ENCODE measurements at places on chromosomes 3 and 15.
A peak's percentile ranks its signal among the peaks of the same experiment; 100 is the strongest.

DNA sequence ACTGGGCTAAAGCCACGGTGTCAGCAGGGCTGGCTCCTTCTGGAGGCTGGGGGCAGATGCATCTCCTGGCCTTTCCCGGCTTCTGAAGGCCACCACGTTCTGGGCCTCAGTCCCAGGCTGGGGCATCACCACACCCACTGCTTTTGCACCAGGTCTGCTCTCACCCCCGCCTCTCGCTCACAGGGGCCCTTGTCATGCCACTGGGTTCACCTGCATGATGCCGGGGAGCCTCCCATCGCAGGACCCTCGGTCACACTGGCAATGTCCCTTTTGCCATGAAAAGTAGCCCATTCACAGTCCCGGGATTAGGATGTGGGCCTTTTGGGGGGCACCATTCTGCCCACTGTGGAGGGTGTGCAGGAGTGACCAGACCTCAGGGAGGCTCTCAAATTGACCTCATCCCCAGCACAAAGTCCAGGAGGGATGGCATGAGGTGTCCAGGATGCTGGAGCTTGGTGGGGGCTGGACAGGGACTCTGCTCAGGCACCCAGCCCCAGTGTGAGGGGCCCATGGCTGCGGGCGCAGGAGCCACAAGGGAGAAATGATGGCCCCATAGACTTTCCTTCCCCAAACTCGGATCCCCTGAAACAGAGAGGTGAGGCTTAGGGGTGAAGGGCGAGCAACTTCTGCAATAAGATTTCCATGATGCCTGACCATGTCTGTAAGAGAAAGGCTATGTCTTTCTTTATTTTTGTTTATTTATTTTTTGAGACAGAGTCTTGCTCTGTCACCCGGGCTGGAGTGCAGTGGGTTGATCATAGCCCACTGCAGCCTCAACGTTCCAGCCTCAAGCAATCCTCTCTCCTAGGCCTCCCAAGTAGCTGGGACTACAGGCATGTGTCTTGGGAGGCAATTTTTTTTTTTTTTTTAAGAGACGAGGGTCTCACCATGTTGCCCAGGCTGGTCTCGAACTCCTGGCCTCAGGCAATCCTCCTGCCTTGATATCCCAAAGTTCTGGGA lies 189.1 kb downstream of the GOLGA6L6 start:
- DNase-seq: no peak

DNA sequence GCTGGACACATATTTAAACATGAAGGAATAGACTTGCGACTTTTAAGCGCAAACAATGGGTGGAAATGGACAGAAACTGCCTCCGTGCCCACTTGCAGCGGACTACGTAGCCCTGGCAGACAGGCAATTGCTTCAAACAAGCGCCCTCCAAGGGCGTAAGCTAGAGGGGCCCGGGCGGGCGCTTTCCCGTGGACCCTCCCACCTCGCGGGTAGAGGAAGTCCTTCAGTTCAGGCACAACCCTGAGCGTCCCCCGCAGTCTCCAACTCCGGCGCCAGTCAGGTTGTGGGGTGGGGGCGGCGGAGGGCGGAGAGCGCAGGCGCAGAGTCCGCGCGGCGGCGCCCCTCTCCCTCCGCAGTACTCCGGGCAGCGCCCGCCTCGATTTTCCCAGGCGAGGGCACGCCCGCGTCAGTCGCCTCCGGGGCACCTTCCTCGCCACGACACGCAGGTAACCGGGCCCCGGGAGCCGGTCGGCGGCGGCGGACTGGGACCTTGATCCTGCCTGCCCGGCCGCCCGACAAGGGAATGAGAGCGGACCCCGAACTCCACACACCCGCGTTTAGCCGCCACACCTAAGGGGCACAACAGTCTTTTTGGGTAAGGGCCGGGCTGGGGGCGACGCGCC lies at the start of gene SLC35G2:
Gene SLC35G2, plus strand, starts transcription at position 358 of the 623 bp plus-strand sequence. CDS start 35,335 bp downstream, outside the sequence.
- DNase-seq: peak; percentile 49

DNA sequence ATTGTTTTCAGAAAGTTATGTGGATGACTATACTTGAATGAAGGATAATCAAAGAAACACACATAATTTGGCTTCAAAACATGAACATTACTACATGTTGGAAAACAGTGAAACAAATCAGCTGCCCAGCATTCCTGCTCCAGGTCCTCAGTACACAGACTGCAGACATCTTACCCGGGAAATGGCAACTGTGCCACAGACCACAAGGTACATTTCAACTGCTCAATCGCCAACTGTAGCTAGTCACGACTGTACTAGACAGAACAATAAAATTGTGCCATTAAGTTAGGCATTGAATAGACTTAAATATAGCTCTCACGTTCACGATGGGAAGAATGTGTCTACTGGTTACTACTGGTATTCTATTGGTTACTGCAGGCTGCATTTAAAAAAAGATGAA lies 5.0 kb downstream of the NAA50 start:
- DNase-seq: no peak

DNA sequence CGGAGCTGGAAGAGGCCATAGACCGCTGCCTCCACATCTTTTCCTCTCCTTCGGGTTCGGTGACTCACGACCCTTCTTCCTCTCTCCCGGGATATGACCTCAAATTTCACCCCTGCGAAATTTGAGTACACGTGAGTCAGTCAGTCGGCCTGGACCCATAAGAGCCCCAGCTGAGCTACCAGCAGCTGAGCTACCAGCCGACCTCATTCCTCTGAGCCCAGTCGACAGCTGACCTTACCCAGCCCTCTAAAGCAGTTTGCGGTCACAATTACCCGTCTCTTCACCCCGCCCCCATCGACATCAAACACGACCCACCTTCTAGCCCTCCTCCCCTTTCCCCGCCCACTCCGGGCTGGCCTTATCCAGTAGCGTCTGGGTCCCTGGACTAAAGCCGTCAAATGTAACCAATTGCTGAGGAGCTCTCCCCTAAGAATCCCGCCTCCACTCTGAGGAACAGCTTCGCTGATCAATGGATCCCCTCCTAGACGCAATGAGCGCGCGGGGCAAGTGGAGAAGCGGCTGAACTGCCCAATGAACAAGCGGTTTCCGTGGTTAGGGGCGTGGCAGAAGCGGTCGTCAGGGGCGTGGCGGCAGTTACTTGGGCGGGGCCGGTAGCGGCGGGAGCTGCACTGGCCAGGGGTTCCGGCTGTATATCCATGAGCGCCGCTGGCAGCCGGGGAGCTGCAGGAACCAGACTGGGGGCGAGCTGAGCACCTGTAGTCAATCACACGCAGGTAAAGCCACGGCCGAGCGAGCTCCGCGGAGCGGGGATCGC lies at the start of gene ABHD2:
Gene ABHD2, plus strand, starts transcription at position 627 of the 775 bp plus-strand sequence. CDS start 27,872 bp downstream, outside the sequence.
- DNase-seq: peak; percentile 100

DNA sequence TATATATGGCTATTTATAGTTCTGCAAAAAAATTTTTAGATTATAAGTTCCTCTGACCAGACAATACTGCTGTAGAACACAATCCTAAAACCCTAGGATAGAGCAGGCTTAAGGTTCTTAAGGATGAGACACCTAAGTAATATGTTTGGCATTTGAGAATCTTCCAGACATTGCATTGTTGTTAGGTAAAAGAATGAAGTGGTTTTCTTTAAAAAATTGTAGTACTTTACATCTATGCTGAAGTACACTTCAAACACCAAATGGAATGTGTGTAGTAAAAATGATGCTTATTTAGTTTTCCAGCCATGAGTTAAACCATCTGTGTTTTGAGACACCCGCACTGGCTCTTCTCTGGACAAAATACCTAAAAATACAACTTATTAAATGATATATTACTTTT lies 857.7 kb downstream of the OTOL1 start:
- no peak for DNase-seq

GRCh38 chr3:14329116-14329830 lies 73.1 kb upstream of the SLC6A6 start:
- peak; percentile 88 for DNase-seq

All from kidney tubule cell (primary cell).